ENCODE measurements at places on chromosomes 1 and 21.

DNA sequence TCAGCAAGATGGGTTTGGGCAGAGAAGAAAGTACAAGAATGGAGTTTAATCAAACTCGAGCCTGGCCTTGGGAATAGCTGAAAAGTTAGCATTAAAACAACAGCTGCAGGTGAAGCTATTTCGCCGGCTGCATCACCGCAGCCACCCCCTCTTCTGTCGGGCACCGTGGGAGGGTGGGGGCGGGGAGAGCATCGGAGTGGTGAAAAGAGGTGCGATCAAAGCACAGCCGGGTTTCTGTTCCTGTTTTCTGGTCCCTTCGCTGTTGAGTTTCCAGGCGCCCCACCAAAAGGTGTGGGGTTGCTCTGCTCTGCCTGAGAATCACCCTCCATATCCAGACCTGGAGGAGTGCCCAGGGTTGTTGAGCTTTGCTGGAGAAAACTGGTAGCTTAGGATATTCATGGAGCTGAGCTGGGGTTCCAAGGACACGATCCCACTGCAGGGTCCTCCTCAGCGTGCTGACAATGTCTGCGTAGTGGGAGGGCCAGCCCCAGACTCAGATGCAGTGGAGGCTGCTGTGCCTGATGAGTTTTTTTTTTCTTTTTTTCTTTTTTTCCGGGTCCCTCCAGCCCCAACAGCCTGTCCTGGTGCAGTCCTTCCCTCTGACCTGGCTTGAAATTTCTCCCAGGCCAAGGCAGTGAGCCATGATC, 127.5 kb upstream of the C1orf174 start:
- no peak for DNase-seq

DNA sequence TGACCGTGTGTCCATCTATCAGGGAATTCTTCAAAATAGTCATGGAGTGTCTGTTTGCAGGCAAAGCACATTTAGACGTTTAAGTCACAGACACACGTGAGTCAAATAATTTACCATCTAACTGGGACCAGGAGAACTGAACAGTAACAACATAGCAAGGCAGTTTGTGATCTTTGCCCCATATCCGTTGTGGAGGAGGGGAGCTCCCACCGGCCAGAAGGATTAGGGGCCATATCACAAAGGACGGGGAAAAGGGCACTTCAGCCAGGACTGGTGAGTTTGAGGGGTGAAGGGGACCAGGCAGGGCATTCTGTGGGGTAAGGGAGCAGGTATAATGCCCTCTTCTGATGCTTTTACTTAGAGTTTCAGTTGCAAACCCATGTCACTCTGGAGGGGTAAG, 22.9 kb downstream of the ELAPOR1 start:
- DNase-seq: no peak

DNA sequence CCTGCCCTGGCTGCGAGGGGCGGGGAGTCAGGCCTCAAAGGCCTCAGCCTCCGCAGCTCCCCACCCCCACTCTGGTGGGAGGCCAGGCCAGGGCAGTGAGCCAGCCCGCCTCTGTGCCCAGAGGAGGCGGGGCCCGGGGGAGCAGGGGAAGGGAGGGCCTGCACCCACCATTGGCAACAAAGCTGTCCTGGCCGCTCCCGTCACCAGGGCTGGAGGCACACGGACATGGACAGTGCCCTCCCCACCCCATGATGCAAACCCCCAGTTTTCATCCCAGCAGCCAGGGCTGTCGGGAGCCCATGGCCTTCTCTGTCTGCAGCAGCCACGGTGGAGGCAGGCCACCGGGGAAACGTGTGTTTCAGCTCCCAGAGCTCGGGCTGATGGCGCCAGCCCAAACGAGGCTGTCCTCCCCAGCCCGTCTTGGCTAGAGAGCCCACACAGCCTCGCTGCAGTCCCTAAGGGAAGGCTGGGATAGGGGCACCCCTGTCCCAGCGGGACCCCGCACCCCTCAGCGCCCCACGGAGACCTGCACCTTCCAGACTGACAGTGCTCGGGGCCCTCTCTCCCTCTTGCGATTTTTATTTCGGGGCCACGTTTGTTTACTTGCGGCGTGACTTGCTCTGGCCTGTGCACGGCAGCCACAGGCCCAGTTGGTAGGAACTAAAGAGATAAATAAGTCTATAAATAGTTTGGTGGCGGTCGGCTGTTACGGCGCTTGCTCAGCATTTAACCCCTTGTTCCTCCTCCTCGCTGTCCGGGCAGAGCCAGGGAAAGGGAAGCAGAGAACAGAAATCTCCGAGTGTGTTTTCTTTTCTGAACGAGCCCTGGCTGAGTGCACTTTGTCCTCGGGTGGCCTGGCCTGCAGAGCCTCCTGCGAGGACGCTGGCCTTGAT, 101.8 kb downstream of the PRDM16 start:
- no peak for DNase-seq

DNA sequence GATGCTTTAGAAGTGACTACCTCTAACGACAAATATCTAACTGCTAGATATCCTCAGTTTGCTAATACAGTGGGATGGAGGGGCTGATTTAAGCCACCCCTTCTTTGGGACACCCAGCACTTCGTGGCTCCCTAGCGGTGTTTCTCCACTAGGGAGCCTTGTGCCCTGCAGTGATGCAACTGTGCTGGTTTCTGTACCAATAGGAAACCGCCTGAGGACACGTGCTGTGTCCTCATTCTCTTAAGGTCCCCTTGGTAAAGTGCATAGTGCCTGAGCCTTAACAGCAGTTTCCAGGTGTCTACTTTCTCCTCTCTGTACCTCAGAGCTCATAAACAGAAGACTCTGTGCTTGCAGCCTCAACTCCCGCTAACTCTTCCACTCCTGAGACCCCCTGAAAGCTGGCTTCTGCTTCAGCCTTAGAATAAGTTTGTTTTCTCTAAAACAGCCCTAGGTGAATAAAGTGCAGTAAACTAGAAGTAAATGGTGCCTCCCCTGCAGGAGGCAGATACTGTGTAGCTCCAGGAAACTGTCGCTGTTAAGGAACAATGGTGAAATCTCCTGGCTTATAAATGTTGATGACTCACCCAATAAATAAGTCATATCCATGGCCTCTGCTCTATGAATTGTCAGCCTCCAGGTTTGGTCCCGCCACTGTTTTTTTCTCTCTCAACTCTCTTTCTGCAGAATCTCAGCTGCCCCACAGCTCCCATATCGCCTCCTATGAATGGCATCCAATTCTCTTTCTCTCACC, 130.4 kb downstream of the AK5 start:
- DNase-seq: no peak

DNA sequence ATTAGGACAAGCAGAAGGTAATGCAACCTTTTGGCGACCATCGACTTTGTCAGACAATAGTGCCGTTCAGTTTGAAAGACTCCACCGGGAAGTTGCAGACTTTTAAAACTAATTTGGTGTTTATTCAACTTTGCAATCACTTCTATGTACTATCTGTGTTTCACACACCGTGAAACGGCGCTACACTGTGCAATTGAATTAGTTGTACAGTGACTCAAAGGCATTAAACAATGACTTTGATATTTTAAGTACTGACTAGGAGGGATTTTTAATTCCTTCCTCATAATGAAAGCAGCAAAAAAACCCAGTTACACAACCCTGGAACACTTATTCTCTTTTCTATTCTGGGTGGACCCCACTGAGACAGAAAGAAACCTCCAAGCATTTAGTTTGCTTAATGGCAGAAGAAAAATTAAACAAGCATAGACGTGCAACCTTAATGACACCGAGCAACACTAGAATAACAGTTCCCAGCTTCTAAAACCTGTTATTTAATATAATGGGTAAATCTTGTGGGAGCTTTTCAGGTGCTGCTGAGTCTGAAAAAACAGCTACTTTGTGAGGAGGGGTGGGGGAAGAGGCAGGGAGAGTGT, 176.8 kb downstream of the LMO4 start:
- DNase-seq: no peak

DNA sequence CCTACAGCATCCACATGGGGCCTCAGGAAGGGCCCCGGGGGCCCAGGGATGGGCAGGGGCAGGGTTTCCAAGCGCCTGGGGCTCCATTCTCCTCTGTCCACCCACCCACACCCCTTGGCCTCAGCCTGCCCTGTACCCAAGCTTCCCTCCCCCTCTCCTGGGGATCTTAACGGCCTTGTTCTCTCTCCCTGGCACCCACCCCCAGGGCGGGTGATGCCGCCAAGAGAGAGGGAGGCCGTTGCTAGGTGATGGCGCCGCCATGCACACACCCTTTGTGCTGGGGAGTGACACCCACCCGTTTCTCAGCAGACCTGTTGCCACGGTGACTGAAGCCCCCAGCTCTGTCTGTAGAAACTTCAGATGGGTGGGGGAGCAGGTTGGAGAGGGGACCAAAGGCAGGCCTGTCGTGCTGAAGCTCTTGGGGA, 7.6 kb downstream of the GPR37L1 start:
- no peak for DNase-seq

DNA sequence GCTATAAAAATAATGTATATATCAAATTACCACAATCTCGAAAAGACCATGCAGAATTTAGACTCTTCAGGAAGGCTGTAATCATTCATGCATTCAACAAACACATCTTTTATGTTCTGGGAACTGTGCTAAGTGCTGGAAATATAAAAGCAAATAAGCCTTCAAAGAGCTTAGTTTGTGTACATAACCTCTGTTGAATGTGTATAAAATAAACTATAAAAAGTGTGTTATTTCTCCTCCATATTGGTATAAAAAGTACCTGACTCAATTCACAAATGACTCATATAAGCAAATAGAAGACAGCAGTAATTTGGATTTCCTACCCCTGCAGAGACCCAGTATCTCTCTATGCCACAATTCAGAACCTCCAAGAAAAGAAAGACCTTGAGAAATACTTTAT, 36.8 kb downstream of the RAB3GAP2 start:
- no peak for DNase-seq
